ENCODE measurements at places on chromosomes 6 and 20.

- DNase-seq: no peak
Measured at GRCh38 chr6:30743099-30744053, 889 bp upstream of the FLOT1 start.

- DNase-seq: peak; percentile 71
Measured at GRCh38 chr20:64038565-64039292, 2.7 kb downstream of the C20orf204 start.

- DNase-seq: peak; percentile 37
Measured at GRCh38 chr6:41200296-41200900, 551 bp downstream of the TREML2 start.

- DNase-seq: no peak
Measured at GRCh38 chr20:25750220-25750764, 53.6 kb upstream of the ZNF337 start.

DNA sequence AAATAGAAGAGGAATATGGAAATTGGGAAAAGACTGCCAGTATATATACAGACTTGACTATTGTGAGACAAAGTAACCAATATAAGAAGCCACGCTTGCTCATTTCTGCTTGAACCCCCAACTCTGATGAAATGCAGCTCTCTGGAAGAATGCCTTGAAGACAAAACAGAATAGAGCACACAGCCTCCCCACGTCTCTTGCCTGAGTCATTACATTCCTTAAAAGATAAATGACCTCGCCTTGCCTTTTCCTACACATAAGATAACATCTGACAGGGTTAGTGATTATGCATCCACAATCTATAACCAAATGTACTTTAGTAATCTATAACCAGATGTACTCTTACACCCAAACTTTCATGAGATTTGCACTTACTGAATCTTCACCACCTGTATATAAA lies 141.1 kb upstream of the EEF1E1 start:
- DNase-seq: no peak

GRCh38 chr6:17086469-17086868 lies 15.4 kb upstream of the STMND1 start:
- DNase-seq: no peak

DNA sequence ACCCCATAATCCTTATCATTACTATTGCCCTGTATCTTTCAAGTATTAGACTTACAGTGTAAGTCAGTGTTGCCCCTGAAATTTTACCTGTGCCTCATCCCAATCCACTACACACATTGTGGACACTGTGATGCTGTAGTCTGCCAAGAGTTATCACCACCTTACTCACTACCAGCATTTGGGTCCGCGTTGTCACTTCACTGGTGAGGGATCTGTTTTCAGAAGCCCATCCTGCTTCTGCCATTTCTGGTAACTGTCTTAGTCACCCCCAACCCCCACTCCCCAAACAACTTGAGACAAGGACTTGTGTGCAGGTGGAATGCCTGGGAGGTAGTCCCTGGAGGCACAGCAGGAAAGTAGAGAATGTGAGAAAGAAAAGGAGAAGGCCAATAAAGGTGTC lies 6.0 kb upstream of the RAB44 start:
- DNase-seq: no peak

DNA sequence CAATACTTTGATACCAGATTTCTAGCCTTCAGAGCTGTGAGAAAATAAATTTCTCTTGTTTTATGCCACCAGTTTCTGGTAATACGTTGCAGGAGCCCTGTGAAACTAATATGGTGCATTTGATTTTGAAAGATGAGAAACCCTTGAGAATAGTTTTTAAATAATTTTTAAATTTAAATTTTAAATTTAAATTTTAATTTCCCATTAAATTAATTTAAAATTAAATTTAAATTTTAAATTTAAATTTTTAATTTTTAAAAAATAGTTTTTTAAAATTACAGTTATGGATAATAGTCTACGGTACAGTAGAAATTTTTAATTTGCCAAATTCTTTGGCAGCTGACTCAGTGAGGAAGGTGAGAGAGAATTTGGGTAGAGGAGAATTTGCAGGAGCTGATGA lies 68.6 kb upstream of the SLC24A3 start:
- DNase-seq: no peak
